Fibroblast of skin of right quadriceps (primary cell): ENCODE measurements at places on chromosomes 16 and 17.

GRCh38 chr17:33300241-33300640 is 7.1 kb upstream of the ASIC2 start:
- DNase-seq, result no peak

- no peak for DNase-seq
Observed at GRCh38 chr16:30728899-30729672, 19.1 kb upstream of the PHKG2 start.

DNA sequence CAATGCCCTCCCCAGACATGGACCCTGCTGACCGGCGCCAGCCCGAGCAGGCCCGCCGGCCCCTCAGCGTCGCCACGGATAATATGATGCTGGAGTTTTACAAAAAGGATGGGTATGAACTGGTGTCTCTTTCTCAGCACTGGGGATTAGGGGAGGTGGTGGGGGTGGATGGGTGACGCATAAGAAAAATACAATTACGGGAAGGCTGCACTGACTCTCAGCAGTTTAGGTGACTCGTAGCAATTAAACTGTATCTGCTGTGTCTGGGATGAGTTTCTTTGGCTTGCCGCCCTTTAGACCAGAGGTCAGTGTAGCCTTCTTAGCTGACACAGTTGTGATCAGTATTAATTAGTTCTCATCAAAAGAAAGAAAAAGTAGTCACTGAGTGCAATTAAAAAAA is 59.0 kb downstream of the ELAC2 start:
- peak; percentile 77 for DNase-seq

GRCh38 chr17:17564896-17565295 is 26.6 kb downstream of the PEMT start:
- DNase-seq, result no peak

- peak; percentile 96 for DNase-seq
Observed at GRCh38 chr16:53091466-53092211, 36.8 kb downstream of the CHD9 start.

- no peak for DNase-seq
Observed at GRCh38 chr17:76166168-76166567, 25.1 kb upstream of the FOXJ1 start.

DNA sequence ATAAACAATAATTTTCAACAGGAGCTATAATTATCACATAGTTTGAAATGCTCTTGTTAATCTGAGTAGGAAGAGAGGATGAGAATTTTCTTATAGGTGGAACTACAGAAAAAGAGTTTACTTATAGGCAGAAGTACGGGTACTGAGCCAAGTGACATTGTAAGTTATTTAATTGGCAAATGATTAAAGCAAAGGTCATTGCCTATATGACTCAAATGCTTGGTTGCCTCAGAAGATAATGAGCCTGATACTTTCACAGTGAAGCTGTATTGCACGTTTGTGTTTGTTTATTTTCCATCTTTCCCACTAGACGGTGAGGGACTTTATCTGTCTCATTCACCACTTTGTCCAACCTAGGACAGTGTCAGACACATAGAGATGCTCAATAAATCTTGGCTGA is 749.3 kb downstream of the MAF start:
- no peak for DNase-seq

- DNase-seq, result peak; percentile 73
Observed at GRCh38 chr16:53055541-53056391, 975 bp downstream of the CHD9 start.

DNA sequence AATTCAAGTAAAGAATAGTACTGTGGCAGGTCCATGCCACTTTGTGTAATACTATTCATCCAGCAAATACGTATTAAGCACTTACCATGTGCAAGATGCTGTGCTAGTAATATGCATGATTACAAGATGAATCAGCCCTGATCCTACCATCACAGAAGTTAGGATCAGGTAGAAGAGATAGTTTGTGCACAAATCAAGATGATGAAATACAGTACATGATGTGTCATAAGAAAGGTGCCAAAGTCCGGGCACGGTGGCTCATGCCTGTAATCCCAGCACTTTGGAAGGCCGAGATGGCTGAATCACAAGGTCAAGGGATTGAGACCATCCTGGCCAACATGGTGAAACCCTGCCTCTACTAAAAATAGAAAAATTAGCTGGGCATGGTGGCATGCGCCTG is 10.9 kb downstream of the COG4 start:
- DNase-seq, result peak; percentile 18

DNA sequence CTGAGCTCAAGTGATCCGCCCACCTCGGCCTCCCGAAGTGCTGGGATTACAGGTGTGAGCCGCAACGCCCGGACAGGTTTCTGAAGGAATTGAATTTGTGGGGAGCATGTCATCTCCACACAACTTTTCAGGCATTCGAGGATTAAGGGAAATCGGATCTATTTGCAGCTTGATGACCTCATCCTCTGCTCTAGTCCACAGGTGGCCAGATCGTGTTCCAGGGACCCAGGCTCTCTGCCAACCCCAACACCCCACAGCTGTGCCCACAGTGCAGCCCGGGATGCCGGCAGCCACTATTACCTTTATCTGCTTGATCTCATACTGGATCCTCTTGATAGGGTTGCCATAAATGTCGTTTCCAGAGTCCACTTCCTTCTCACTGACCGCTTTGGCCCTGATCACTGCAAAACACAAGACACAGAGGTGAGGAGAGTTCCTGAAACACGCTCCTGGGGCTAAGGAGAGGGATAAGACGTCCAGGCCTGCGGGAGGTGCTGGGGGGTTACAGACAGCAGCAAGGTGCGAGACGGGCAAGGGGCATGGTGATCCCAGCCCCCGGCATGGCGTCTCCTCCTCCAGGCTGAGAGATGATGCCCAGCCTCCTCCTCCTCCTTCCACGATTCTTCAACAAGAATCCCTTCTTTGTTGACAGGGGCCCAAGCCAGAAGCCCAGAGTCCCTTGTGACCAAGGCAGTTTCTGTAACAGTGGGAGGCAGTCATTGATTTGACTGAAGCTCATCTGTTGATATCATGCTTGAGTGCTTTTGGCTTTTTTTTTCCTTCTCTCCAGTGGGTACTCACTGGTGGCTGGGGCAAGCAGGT is 29.3 kb downstream of the CEP295NL start:
- DNase-seq, result peak; percentile 21

DNA sequence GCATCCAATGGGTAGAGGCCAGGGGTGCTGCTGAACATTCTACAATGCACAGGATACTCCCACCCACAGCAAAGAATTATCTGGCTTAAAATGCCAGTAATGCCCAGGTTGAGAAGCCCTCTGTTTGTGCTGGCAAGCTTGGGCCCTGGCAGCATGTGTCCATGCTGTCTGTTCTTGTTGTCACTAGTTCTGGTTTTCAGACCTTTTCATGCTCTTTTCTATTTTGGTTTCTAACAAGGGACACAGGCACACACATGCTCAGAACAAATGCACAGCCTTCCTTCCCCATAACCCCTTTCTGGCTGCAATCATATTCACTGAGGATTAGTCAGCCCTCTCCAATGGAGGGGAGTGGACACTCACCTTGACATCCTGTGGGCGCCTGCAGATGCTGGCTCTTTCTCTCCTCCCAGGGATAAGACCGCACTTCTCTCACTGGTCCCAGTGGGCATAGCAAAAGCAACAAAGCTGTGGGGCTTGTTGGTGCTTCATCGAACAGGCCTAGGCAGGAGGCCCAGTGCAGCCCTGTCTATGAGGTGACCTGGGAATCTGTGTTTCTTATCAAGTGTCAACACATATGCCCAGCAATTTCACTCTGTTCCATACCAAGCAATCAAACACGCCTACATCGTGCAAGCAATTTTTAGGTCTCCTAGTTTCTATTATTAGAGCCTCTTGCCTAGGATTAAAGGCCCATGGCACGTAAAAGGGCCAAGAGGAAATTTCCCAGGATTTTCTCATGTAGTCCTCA is 271.1 kb upstream of the CCL2 start:
- DNase-seq, result no peak

DNA sequence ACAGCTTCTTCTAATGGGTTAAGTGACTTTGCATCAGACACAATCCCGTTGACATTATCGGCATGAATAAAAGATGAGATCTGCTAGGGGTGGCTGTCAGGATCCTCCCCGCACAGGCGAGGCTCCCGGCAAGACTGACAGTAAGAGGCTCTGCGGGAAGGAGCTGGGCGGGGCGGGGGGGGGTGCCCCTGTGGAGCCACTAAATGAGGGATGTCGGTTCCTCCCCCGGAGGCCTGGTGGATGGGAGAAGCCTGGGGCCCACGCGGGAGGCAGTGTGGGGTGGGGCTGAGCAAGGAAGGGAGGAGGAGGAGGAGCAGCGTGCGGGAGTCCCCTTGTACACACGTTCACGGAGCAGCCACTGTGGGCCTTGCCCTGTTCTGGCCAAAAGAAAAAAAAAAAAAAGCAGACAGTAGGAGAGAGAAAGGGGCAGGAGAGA is 190.9 kb upstream of the GSE1 start:
- DNase-seq, result no peak

GRCh38 chr16:54072237-54072636 is 214.3 kb downstream of the IRX3 start:
- DNase-seq, result no peak

- no peak for DNase-seq
Observed at GRCh38 chr16:79707876-79708275, 107.3 kb upstream of the MAF start.

GRCh38 chr16:74991593-74992403 is 6.9 kb upstream of the WDR59 start:
- DNase-seq, result no peak

GRCh38 chr16:58377932-58378331 is 14.3 kb upstream of the GINS3 start:
- DNase-seq, result no peak

GRCh38 chr17:80198144-80198661 is 21.9 kb downstream of the SGSH start:
- no peak for DNase-seq

GRCh38 chr16:12321311-12321842 is 344.8 kb downstream of the SNX29 start:
- DNase-seq, result no peak

- DNase-seq, result no peak
Observed at GRCh38 chr17:40597156-40597555, 31.9 kb upstream of the CCR7 start.
